Fibroblast of skin of left biceps (primary cell): ENCODE measurements at places on chromosomes 16 and 17.

DNA sequence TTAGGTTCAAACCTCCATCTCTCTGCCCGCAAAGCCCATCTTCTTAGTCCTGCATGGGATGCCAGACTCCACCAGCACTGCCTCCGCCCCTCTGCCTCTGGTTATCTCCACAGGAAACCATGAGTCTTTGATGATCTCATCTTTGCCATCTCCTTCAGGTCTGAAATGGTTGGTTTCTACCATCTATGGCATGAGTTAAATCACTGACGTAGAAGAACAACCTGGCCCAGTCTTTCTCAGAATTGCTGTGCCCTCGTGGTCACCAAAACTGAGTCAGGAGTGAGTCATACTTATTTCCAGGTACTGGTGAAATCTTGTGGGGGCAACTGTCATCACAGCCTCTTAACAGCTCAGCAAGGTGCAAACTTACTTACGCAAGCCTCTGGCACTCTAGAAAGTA, 468.7 kb upstream of the C16orf82 start:
- DNase-seq: no peak

- peak; percentile 36 for DNase-seq
Measured at GRCh38 chr17:50550661-50551432, 3.9 kb downstream of the SPATA20 start.

DNA sequence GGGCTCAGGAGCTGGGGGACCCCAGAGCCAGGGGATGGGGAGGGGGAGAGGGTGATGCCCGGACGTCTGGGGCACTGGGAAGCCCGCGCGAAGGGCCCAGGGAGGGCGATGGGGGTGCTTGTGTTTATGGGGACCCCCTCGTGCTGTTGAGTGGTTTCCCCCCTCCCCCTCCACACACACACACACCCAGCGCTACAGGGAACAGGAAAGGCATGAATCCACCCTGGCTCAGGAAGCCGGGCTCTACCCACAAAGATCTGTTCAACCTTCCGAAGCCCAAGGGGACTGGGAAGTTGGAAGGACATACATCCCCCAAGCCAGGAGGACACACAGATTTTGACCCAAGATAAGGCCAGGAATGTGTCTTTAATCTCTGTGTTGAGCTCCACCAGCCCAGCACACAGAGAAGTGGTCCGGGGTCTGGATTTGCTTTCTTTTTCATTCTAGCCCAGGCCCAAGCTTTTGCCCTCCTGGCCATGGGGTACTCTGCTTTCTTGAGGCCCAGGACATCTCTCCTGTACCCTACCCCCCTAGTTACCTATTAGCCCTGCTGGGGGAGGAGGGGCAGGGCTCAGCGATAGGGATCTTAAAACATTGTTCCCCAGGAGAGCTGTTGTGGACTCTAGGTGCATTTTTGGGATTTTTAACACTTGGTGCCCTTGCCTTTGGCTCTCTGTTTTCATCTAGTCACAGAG, 1.2 kb downstream of the UBALD2 start:
- DNase-seq: no peak

GRCh38 chr16:52727849-52728248, 180.9 kb upstream of the TOX3 start:
- no peak for DNase-seq

DNA sequence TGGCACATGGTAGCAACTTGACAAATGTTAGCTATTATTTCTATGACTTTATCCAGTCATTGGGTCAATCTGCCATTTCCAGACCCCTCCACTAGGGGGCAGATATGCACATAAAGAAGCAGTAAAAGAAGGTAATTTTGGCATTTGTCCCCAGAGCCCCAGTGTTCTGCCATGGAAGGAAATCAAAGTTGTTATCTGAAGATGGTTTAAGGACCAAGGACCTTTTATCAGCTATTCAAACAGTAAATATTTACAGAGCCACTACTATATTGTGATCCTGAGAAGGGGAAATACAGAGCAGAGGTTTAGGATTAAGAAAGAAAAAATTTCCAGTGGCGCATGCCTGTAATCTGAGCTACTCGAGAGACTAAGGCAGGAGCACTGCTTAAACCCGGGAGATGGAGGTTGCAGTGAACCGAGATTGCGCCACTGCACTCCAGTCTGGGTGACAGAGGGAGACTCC, 20.0 kb downstream of the TRAF4 start:
- DNase-seq: peak; percentile 56

DNA sequence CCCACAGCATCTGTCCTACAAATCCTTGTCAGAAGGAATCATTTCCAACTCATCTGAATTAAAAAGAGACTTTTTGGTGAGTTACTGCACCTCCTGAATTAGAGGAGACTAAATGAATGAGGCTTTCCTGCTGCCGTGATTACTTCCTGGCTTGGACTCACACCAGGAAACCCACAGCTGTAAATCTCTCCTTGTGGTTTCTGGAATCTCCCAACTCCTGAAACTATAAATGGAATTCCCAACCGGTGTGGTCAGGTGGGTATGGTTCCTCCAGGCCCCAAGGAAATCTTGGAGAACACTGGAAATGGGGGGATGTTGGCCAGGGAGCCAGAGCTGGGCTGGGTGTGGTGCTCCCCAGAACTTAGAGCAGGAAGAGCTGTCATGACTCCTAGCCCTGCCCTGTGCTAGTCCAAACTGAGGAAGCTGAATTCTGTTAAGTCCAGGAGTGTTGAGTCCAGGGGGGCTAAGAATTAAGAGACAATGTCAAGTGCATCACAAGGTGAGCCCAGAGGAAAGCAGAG, 216.4 kb downstream of the GSG1L start:
- no peak for DNase-seq

DNA sequence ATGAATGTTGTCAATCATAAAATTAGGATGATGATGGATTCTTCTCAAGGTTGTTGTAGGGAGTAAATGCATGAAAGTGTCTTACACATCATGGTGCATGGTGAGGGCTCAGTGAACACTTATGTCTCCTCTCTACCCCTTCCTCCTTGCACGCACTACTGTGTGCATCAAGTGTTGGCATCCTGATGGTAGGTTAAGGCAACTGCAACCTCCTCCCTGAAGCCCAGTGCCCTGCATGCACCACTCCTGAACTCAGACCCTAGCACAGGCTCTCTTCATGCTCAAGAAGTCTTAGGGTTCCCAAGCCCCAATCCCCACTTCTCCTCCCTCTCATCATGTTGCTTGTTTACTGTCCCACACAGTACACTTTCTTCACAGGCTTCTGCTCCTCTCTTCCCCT, 105.8 kb upstream of the DNAH9 start:
- DNase-seq: no peak

DNA sequence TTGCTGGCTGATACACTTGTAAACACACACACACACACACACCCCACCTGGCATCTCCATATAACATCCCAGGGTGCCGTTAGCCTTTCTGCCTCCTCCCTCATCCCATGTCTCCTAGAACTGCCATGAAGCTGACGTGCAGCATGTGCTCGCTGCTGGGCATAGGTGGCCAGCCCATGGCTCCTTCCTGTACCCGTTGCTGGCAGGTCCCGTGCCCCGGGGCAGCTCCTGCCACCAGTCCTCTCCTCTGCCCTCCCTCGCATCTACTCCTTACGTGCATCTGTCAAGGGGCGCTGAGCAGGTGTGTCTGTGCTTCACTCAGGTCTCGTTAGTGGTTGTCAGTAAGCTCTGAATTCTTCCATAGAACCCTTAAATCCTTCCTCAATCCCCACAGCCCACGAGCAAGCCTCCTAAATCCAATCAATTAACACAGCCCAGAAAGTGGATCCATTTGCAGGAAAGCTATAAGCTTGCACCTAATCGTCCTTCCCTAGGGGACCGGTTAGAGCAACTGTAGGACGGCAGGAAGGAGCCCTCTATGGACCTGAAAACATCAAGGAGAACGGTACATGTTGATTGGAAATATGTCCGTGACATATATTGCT, 218.1 kb upstream of the FOXF1 start:
- no peak for DNase-seq

- DNase-seq: no peak
Measured at GRCh38 chr16:85187886-85188285, 75.6 kb upstream of the CIBAR2 start.

GRCh38 chr17:50758524-50758923, 8.8 kb downstream of the ANKRD40CL start:
- DNase-seq: no peak

DNA sequence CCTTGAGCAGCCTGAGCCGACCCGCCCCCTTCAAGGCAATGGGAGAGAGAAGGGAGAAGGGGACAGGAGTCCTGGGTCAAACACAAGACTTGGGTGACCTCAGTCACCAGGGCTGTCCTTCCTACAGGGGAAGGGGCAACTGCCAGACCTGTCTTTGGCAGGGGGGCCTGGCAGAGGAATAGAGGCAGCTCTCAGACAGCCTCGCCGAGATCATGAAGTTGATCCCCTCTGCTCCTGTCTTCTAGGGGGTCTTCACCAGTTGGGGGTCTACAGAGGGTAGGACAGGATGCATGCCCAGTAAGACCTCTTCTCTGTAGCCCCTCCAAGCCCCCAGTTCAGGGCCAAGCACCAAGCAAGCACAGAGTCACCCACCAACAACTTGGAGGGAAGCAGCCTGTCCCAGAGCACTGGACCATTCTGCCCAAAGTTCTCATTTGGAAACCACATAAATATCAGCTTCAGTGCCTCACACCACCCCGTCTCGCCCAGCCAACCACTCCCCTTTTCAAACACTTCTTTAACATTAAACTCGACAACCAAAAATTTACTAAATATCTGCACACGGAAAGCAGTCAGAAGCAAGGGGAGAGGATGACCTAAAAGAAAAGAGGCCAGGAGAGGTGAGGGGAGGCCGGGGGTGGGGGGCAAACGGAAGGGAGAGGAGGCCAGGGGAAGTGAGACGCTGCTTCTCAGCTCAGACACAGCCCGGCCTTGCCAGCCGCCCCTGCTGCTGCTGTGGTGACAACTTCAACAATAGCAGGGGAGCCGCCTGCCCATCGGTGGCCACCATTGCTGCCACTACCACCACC, 7.7 kb downstream of the DOK4 start:
- no peak for DNase-seq
